Activated CD8-positive, alpha-beta memory T cell treated with anti-CD3 and anti-CD28 coated beads for 48 hours (primary cell): ENCODE measurements at places on chromosomes 4 and X.

DNA sequence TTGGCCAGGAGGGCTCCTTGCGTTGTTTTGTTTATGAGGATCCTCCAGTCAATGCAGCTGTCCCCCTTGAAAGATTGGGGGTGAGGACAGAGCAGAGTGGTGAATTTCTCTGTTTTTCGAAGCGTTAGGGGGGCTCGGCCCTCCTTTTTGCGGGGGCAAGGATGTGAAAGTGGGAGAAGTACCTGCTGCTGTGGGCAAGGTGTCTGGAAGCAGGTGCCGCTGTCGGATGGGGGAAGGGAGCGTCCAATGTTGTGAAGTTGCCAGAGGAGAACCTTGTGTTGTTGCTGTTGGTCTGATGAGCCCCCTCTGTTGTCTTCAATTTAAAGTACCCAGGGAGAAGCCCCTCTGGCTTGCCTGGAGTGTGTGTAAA is 613 bp downstream of the GLRB start:
- no peak for DNase-seq

DNA sequence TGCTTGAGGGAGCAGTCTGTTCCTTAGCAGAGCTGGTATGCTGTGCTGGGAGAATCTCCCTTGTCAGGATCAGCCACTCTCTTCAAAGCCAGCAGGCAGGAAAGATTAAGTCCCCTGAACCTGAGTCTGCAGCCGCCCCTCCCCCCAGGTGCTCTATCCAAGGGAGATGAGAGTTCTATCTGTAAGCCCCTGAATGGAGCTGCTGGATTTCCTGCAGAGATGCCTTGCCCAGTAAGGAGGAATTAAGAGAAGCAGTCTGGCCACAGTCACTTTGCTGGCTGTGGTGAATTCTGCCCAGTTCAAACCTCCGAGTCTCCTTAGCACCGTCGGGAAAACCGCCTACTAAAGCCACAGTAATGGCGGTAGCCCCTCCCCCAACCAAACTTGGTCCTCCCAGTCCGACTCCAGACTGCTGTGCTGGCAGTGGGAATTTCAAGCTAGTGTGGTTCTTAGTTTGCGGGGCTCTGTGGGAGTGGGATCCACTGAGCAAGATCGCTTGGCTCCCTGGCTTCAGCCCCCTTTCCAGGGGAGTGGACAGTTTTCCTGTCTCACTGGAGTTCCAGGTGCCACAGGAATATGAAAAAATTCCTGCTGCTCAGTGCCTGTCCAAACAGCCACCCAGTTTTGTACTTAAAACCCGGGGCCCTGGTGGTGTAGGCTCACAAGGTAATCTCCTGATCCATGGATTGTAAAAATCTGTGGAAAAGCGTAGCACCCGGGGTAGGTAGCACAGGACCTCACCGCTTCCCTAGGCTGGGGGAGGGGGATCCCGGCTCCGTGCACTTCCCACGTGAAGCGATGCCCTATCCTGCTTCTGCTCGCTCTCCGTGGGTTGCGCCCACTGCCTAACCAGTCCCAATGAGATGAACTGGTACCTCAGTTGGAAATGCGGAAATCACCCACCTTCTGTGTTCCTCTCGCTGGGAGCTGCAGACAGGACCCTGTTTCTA is 38.0 kb downstream of the RAB28 start:
- no peak for DNase-seq

DNA sequence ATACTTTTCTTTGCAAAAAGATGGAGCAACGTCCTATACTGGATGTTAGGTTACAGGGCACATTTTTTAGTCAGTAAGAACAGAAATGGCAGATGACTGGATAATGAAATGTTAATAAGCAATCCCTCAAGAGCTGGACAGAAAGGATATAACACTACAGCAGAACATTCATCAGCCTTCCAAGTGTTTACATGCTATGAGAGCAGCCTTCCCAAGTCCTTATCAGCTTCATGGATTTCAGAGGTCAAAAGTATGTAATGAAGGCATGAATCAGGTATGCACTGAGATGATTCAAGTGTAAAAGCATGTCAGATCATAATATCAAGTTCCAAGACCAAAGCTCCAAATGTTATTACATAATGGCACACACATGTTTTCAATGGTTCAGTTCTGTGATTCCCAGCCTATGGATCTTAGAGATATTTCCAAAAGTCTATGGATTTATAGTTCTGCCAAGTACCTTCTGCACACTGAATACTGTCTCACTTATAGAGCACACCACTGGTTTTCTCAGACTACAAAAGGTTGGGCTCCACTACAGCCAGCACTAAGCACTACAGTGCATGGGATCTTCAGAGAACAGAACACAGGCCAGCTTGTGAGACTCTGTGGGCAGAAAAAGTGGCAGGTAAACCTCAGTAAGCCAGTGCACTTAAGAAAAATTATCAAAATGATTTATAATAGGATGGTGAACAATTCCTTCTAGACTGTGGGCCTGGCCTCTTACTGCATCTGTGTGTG is 49.2 kb downstream of the GPC4 start:
- DNase-seq: no peak

DNA sequence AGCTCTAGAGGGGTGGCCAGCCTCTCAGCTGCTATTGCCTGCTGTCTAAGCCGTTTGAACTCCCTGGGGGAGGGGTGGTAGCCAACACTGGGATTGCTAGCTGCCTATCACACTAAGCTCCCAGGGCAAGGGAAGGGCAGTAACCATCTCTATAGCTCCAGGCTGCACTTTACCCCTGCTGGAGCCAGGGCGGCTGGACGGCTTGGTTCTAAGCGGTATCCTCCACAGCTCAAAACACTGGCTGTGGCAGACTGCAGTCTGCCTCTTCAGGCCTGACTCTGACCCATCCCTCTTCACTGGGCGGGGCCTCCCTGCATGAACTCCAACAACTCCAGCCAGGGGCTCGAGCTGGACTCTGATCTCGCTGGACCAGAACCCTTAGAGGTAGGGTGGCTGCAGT is 55.3 kb upstream of the GNRHR start:
- DNase-seq: no peak

- DNase-seq: no peak
Measured at GRCh38 chr4:142383800-142384470, 462.2 kb downstream of the INPP4B start.

GRCh38 chr4:28179126-28179525 is 1318.5 kb downstream of the STIM2 start:
- no peak for DNase-seq

DNA sequence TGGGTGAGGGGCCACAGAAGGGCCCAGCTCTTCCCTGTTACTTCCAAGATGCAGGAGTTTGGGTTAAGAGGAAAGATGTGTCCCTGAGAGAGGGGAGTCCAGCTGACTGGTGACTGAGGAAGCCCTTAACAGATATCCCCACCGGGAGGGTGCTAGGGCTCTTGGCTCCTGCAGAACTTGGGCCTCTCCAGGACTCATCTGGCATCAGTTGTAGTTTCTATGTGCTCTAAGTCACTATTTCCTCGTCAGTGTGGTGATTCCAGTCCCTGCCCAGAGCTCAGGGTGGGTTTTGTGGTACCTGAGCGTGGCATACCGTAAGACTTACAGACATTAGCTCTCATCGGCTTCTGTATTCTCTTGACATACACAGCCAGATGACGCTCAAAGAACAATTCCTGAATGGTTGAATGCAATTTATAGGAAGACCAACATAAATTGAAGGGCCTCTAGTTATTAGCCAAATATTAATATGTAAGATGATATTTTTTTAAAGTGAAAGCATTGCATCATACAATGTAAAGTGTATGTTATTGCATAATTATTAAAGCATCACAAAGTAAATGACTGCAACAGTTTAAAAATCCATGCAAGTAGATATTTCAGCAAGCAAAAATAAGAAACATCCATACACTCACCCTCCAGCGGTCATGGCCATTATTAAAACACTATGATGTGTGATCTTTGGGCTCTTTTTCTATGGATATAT is 195.5 kb downstream of the PTTG2 start:
- DNase-seq: no peak

DNA sequence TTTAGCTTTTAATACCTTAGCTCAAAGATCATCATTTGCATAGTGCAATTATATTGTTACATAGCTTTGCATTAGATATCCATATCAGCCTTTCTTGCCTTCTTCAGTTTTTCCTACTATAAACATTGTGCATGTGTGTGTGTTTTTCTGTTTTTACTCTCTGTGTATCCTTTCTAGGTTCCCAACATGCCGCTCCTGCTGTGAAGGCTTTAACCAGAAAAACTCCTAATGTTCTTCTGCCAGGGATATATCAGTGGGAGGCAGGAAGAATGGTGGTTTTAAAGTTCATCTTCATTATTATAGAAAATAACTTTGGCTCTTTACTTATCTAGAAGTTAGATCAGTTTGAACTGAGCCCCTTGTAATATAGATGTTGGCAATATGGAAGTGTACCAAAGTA is 61.2 kb downstream of the CPE start:
- DNase-seq: no peak

DNA sequence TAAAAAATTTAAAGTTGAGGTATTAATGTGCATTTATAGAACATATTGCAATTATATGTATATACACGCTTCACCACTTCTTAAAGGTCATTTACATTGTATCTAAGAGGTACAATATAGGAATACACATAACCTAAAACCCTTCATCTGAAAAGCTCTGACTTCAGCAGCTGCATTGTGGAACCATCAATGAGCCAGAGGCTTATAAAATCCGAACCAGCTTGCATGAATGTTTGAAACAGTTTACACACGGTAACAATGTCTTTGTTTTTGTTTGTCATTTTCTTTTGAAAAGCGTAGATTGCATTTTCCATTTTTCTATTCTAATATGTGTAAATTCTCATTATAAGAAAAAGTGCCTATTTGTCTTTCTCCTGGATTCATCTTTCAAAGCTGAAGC is 221.6 kb downstream of the DCLK2 start:
- DNase-seq: no peak

DNA sequence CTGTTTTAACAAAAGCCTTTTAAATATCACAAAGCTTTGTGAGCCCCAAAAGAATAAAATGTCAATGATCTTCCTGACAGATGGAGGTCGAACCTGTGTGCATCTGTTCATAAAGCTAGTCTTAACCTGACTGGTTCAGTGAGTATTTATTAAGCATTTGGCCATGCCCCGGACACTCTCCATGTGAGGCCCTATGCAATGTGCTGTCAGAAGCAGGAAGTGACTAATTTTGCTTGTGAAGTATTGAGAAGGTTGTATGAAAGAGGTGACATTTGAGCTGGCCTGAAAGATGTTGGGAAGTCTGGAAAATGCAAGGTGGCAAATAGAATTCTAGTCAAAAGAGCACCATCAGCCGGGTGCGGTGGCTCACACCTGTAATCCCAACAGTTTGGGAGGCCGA is 171.4 kb downstream of the MSL3 start:
- no peak for DNase-seq

GRCh38 chrX:71540801-71541200 is 7.9 kb downstream of the OGT start:
- no peak for DNase-seq

DNA sequence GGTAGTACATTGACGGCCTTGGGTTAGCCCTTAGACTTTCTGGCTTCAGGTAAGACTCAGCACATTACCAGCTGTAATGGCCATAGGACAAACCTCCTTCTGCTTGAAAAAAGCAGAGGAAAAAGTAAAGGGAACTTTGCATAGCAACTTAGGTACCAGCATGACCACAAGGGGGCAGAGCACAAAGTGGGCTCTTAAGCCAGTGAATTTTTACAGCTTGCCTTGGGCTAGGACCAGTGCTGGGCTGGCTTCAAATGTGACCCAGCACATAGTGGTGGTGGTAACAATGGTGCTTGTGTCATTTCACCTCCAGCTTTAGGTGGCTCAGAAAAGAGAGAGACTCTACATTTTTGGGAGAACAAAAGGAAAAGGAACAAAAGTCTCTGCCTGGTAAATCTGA is 66.1 kb downstream of the KLHL4 start:
- DNase-seq: no peak

GRCh38 chr4:158193171-158193749 is 17.0 kb upstream of the TMEM144 start:
- DNase-seq: no peak

DNA sequence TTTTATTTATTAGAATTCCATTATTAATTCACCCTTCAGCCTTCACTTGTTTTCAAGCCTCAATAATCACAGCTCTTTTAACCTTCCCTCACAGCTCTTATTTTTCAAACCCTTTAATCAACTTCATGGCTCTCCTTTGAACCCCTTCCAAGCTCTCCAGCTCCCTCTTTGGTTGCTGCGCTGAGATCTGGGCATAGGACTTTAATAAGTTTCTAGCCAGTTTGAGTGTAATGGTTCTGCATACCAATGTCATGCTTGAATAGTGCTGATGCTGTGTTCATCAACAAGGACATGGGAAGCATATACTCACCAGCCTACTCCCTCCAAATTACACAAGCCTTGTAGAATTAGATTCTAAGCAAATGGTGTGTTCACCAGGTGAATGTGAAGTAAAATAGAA is 3.5 kb upstream of the RNF212 start:
- DNase-seq: no peak

DNA sequence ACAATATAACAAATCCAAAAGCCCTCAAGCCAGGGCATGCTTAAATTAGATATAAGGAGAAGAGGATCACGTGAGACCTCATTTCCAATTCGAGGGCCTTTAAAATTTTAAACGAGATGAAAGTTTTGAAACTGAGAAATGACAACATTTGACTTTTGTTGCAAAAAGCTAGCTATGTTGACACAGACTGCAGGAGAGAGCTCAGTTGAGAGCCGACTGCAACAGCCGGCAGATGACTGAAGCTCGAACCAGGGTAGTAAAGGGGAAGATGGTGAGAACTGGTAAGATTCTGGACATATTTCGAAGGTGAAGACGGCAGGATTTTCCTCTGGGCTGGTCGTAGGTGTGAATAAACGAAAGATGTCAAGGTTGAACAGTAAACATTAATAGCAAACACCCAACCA is 773 bp downstream of the PRMT9 start:
- DNase-seq: no peak

GRCh38 chrX:139559383-139560042 is 29.0 kb downstream of the F9 start:
- DNase-seq: no peak

DNA sequence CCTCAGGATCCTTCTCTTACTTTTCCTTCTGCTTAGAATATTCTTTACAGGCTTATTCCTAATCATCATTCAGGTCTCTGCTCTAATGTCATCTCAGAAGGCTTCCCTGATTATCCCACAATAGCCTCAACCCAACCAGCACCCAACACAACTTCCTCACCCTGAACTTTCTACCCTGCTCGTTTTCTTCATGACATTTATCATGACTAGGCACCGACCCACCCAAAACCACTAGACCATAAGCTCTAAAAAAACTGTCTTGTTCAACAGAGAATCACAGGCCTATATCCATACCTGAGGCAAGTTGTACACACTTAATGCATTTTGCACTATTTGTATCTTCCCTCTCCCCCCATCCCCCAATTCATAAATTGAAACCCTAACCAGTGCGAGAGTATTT is 95.3 kb downstream of the SH3RF1 start:
- no peak for DNase-seq

DNA sequence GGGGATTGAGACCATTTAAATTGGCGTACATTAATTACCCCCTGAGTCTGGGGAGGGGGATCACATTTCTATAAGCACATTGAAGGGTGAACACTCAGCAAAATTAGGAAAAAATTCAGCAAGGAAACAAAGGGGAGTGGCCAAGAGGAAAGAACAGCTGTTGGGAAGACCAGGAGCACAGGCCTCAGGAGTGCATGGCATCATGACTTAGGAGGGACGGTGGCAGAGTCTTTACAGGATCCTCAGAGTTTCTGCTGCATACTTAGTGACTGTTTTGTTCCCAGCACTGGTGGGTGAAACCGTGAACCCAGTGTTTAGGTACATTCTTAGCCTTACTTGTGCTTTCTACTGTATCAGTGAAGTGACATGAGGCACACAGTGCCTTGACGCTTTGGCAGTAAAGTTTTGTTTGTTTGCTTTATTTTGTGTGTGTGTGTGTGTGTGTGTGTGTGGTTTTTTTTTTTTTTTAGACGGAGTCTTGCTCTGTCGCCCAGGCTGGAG is 121.3 kb downstream of the CBR4 start:
- no peak for DNase-seq
